ENCODE measurements at places on chromosomes 3 and 15. TPM values are rescaled to one million over a fixed set of nuclear protein-coding genes. Genes with fewer than 3 reads are reported as not detected.

MME gene
- not detected for polyA plus RNA-seq

GOLGA6L26 gene
- not detected for polyA plus RNA-seq

NCBP2 gene
- 95.5 TPM for polyA plus RNA-seq

MOBP gene
- not detected for polyA plus RNA-seq

DNA sequence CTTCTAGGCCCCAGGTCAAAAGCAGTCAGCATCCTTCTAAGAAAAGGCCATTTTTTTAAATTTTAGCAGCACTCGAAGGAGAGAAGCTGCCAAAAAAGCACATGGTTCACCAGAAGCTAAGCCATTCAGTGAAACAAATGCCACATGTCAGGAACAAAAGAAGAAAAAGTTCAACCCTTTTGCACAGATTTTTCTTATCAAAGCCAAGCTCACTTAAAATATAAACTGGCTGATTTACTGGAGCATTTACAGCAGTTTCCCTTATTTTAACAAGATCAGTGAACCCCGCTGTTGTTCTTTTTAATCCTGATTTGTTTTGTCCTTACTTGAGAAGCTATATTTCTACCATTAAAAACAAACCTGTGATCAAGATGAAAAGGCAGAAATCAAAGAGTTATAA, 46.5 kb upstream of the SYNPR start:
- no peak for DNase-seq

- DNase-seq, result no peak
Measured at GRCh38 chr3:173750591-173750990, 353.0 kb downstream of the NLGN1 start.

DNA sequence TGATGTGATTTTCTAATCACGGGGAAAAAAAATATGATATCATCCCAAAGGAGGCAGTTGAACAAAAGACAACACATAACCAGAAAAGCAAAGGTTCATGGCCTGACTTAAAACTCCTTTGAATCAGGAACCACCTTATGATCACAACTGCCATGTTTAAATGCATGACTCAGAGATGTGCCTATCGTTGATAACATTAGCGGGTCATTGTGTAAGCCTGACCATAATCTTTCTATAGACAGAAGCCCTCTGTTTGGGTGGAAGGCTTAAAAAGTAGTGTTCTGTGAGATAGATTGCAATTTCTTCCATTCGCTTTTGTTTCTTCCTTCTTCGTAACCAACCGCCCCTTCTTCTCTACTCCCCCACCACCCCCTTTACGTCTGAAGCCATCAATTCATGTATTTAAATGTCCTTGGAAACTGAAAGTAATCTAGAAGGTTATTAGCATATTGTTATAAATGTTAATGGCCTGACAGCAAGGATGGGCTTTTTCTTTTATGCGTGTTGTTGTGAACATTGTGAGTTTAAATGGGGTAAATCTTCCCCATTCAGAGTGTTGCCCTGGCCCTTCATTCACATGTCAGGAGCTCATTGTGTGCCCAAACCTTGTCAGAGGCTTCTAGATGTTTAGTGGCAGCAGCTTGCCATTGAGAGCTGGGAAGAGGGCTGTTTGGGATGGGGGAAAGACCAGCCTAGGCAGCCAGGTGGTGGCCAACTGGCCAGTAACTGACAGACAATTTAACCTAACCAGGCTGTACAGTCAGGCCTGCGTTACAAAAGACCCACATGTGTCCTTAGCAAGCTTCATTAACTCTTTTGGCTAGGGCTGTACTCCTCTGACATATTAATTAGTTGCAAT, 64.5 kb downstream of the EPHA3 start:
- DNase-seq, result no peak

GRCh38 chr3:127443581-127444375, 146.8 kb downstream of the TPRA1 start:
- no peak for DNase-seq

- peak; percentile 5 for DNase-seq
Measured at GRCh38 chr3:192128922-192129321, 598.4 kb downstream of the FGF12 start.

GRCh38 chr3:180804916-180805315, 107.6 kb upstream of the FXR1 start:
- peak; percentile 29 for DNase-seq

DNA sequence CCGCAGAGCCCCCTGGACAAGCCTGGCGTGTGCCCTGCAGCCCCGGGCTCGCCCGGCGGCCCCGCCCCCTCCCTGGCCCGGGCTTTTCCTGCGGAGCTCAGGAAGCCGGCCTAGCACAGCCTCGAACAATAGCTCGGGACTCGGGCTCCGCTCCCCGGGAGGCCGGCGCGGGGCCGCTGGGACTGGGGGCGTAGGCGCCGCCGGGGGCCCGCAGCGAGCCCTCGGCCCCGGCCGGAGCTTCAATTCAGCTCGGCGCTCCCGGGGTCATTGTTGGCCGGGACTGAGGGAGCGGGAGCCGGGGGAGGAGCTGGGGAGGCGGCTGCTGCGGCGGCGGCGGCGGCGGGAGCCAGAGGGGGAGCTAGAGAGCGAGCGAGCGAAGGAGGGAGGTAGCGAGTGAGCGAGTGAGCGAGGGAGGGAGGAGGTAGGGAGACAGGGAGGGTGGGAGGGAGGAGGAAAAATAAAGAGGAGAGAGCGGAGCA, 41.0 kb upstream of the ROPN1 start:
- peak; percentile 51 for DNase-seq

- DNase-seq, result no peak
Measured at GRCh38 chr3:49199900-49200281, 28.5 kb downstream of the KLHDC8B start.

DNA sequence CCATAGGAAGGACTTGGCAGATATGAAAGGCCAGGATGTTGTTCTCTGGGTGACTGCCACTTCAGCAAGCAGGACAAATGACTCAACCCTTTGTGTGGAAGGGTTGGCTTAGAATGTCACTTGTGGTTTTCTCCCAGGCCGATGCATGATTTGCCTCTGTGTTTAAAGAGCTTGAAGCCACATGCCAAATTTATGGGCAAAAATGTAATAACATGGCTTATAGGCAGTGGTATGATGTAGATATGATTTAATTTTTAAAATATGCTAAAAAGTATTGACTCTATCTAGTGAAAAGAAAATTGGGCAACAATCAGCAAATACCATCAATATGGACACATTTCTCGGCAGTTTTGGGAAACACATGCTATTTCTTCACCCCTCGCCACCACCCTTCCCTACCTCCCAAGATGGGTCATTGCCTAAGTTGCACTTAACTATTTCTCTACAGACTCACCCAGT, 114.6 kb downstream of the CYP19A1 start:
- no peak for DNase-seq

DNA sequence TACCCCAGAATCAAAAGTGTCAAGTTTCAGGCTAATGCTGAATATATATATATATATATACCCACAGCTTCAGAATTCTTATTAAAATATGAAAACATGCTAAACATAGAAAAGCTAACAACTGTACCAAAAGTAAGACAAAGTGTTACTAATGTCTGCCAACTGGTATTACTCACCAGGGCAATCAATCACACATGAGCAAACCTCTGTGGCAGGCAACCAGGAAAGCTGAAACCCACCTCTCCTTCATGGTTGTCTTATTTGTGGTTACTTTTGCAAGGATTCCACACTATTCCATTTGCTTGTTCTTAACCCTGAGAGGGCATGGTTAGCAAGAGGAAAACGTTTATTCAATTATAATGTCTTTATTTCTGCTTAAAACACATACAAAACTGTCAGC, 512.3 kb upstream of the MDFIC2 start:
- DNase-seq, result no peak

- DNase-seq, result no peak
Measured at GRCh38 chr3:127867986-127868385, 45.7 kb upstream of the MGLL start.

DNA sequence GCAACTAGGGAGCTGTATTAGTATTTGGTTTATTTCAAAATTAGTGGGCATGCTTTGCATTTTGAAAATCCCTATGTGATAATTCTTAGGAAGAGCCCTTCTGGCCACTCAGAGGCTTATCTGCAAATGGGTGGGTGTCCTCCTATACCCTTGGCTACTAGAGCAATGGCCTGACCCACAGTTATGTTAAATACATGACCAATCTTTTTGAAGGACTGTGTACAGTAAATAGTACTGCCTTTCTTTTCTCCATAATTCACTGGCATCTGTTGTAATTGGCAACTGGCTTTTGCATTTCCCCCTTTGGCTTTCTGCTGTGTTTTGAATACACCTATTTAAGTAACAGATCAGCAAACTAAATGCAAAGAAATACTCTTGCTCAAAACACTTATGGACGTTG, 175.4 kb downstream of the ANXA2 start:
- DNase-seq, result no peak

DNA sequence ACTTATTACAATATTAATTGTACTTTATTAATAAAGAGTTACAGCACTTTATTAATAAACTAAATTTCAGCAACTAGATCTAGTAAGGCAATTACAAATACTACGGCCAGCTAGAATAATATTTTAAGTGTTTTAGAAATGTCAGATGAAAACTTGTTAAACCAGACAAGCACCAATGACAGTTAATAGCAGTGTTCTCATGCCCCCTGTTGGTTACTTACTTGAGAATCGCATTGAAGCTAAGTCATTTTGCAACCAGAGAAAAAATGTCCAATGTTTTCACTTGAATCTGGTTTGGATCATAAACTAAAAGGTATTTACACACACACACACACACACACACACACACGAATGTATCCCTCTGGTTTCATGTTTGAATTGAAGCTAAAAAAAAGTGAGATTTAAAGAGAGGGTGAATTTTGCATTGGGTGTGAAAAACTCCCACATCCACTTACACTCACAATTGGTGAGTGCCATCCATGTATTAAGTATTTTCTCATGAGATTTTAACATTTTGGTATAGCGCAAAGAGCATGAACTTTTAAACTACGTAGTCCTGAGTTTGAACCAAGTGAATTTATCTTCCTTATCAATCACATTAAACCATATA, 347.7 kb downstream of the ZBBX start:
- DNase-seq, result peak; percentile 57

DNA sequence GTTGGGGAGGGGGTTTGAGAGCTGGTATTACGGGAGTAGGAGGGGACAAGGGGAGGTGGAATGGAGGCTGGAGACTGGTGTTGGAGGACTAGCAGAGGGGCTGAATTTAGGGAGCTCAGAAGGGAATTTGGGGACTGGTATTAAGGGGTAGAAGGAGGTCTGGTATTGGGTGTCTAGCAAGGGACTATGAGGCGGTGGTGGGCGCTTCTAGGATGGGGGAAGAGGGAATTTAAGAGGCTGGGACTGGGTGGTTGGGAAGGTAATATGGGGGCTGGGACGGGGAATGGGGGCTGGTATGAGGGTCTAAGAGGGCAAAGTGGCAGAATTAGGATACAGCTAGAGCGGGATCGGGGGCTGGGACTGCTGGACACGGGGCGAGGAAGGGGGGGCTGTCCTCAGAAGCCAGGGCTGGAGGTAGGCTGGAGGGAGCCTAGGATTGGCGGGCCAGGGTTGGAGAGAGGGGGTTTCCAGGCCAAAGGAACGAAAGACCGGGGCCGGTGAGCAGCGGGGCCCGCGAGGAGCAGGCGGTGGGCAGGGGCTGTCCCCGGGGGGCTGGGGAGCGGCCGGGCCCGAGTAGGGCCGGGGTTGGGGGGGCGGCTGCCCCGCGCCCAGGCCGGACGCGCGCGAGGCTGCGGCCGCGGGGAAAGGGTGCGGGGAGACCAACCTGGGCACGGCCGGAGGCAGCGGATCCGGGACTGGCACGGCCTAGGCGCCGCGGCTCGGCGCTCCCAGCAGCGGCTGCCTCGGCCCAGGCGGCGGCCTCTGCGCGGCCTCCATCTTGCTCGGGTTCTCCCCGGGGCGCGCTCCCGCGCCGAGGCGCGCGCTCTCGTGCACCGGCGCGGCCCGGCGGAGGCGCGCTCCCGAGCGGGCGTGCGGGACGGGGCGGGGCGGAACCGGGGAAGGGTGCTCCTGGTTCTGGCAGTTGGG, at the start of gene LHFPL4:
TSS of gene LHFPL4 (minus strand) at position 802 of the 927 bp plus-strand sequence. CDS start 1,143 bp downstream, outside the sequence.
- no peak for DNase-seq

DNA sequence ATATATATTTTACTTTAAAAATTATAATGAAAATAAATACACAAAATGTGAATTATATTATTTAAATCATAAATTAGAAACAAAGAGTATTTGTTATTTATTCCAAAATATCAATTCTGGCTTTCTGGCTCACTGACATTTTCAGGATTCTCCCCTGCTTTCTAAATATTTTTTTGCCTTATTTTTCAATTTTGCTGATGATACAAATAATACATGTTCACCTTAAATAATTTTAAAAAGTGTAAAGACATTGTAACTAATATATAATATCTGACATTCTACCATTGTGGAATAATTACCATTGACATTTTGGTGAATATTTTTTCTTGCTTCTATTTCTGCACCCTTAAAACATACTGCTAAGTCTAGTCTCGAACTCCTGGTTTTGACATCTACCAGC, 325.9 kb upstream of the CBLB start:
- DNase-seq, result no peak

GRCh38 chr3:145906301-145906700, 254.7 kb downstream of the PLOD2 start:
- no peak for DNase-seq
